Kidney (tissue), 22 donors: ENCODE measurements at places on chromosomes 4 and X. TPM values are rescaled to one million over a fixed set of nuclear protein-coding genes. Genes with fewer than 3 reads are reported as not detected.

The RHOXF2 gene
- not detected for total RNA-seq

The CACNA1F gene
- total RNA-seq = 0.25 TPM

The NPY1R gene
- total RNA-seq = 32.9 TPM

The CXCL8 gene
- total RNA-seq = 4.8 TPM

The TMEM185A gene
- 21.0 TPM for total RNA-seq

The MTNR1A gene
- 1.5 TPM for total RNA-seq

The POLN gene
- 3.8 TPM for total RNA-seq

The DDX53 gene
- total RNA-seq = not detected
